Activated CD4-positive, alpha-beta T cell treated with anti-CD3 and anti-CD28 coated beads, Interleukin-2, amount 50 U/mL, for 4 hours (primary cell): ENCODE measurements at places on chromosomes 11 and 22.
A peak's percentile ranks its signal among the peaks of the same experiment; 100 is the strongest.

- DNase-seq = no peak
Measured at GRCh38 chr22:46602025-46602424, 18.2 kb upstream of the GRAMD4 start.

DNA sequence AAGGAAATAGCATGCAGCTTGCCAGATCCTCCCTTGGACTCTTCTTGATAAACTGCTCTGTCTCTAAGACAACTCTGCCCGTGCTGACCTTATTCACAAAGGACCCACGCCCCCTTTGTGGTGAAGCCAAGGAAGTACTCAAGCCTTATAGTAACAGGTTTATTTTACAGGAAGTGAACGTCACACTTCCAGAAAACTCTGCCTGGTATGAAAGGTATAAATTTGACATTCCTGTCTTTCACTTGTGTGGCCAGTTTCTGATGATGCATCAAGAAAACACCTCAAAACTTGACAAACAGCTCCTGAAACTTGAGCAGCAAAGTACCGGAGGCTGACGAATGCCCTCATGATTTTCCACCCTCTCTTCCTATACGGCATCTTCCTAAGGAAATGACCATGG lies 12.5 kb upstream of the PELI3 start:
- no peak for DNase-seq

GRCh38 chr11:30062103-30062502 lies 45.3 kb upstream of the KCNA4 start:
- no peak for DNase-seq

GRCh38 chr11:568306-569157 lies 7.7 kb upstream of the PHRF1 start:
- DNase-seq = peak; percentile 78

DNA sequence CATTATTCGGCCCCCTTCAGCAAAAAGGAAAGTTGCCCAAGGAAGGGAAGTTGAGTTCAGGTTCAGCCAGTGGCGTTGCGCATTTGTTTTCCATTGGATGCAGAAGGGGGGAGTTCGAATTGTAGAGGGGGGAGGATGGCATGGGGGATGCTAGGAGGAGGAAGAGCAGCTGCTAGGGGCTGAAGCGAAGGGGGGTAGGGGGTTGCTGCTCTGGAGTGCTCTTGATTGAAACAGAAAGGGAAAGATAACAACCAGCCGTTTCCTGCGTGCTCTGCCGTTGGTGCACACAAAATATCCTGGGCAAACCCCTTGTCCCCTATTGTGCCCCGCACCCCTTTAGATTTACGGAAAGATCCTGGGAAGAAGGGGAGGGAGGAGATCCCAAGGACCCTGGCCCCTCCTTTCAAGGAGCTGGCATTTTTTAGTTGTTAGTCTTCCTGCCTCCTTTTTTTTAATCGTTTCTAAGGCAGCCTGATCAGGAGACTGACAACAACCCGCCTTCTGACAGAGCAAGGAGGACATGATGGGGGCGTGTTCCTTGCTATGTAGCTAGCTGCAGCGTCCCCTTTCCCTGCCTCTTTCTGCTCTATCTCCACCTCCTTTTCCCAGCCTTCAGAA lies 2.1 kb downstream of the KMT2A start:
- DNase-seq = peak; percentile 28

DNA sequence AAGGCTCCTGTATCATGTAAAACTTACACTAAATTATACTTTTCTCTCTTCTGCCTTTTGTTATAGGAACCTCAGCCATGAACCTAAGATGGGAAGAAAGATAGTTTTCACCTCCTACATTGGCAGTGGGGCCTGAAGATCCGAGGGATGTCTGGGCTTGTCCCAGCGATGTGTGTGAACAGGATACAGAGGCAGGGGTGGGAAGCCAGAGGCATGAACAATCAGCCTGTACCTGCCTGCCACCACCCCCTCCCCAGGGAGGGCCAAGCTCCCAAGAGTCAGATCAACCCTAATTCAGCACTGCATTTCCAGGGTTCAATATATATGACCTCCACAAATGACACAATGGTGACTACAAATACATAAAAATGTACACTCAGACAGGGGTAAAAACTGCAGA lies 9.4 kb downstream of the KIAA0930 start:
- DNase-seq = no peak
